ENCODE measurements at places on chromosomes 7 and 10. TPM values are rescaled to one million over a fixed set of nuclear protein-coding genes. Genes with fewer than 3 reads are reported as not detected.

DNA sequence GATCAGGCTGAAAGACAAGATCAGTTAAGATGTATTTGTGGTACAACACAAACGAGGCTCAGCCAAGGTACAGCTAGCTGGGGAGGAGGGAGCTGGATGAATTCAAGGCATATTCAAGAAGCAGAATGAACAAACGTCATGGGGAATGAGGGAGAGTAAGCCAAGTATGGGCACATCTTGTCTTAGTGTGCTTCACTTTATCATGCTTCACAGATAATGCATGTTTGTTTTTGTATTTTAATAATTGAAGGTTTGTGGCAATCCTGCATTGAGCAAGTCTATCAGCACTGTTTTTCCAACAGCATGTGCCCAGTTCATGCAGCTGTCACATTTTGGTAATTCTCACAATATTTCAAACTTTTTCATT, 135.4 kb downstream of the HIBADH start:
- DNase-seq, result peak; percentile 77

DNA sequence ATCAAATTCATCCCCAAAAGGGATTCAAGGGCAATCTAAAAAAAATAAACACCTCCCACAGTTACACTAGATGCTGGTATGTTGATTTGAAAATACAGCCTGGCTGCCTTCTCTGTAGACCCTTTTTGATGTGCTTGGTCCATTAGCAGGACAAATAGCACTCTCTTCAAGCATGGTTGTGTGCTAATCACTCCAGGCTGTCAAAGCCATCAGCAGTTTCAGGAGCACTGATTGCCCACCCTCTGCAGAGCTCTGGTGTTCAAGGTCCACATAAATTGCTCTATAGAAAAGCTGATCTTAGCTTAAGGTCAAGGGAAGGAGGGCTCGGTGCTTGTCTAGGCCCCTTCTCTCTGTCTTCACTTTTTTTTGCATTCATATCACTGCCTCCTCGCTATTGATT, 35.4 kb downstream of the PRR15 start:
- DNase-seq, result no peak

DNA sequence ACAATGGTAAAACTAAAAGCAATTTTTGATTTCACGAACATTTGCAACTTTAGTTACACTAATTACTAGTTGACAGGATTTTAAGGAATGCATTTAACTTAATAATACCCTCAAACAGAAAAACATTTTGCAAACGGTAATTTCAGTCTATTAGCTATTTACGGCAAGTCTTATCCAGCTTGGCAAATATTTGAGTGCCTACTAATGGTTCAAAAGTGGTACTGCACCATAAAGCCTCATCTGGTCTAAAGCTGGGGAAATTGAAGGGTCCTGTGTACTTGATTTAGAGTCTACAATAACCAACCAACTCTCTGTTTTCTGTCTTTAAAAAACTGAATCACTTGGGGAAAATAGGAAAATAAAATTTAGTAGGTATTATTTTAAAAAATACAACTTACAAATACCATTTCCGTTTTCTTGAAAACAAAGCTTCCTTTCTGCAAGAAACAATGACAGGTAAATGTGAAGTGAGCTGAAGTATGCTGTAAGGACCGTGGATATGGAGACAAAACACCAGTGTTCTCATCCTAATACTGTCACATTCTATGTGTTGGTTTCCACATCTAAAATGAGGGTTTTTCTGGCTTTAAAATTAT, 142.3 kb downstream of the VPS50 start:
- peak; percentile 21 for DNase-seq

- no peak for DNase-seq
Measured at GRCh38 chr10:32144817-32145688, 88.8 kb upstream of the KIF5B start.

DNA sequence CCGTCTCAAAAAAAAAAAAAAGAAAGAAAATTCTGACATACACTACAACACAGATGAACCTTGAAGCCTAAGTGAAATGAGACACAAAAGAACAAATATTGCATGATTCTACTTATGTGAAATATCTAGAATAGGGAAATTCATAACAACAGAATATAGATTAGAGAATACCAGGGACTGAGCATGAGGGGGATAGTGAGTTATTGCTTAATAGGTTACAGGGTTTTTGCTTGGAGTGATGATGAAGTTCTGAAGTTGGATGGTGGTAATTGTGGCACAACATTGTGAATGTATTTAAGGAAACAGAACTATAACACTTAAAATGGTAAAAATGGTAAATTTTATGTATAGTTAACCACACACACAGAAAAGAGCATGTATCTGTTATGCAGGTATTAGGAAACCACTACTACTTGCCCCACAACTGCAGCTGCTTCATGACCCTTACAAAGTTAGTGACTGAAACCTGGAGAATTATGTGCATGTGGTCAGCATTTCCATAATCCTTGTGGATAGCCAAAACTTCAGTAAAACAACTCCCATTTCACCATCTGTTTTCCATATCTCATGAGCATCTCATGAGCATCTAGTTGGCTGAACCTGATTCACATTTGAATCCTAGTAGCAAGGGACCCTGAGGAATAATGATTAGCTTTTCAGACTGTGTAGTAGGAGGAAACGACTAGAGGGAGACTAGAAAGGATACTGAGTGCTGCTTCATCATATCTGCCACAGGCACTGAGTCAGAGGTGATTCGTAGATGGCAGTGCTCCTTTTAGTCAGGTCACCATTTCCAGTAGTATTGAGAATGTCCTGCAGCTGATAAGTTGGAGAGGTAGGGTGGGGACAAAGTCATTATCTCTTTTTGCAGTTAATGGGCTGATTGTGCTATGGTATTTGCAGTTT, 26.3 kb downstream of the SAMD8 start:
- no peak for DNase-seq

DNA sequence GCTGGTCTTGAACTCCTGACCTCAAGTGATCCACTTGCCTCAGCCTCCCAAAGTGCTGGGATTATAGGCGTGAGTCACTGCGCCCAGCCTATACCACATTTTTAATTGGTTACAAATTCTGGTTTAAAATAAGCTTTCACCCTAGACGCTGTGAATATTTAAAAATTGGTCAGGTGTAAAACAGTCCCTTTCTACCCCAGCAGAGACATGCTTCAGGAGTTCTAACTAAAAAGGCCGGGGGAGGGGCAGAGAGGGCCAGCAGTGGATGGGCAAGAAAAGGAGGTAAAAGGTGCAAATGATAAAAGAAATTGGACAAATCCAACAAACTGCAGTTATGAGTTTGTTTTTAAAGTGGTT, 70.0 kb downstream of the WAPL start:
- no peak for DNase-seq

GRCh38 chr7:151256410-151257045, 8.0 kb upstream of the SMARCD3 start:
- no peak for DNase-seq

DNA sequence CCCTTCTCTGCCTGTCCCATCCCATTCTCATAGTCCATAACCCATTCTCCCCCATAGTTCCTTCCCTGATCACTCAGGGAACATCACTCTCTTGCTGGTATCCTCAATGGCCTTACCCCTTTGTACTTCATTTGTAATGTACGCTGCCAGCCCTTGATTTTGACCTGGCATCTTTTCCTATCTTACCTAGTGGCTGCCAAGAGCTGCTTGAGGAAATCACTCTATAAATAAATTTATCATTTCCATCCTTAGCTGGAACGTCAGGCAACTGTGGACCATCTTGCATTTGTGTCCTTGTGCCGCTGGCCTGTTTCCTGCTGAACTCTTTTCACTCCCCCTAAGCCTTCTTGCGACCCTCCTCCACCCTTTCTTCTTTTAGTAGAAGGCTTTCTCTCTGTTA, 14.0 kb downstream of the CDK14 start:
- no peak for DNase-seq

- DNase-seq, result no peak
Measured at GRCh38 chr10:124654686-124655085, 89.5 kb downstream of the FAM53B start.

DNA sequence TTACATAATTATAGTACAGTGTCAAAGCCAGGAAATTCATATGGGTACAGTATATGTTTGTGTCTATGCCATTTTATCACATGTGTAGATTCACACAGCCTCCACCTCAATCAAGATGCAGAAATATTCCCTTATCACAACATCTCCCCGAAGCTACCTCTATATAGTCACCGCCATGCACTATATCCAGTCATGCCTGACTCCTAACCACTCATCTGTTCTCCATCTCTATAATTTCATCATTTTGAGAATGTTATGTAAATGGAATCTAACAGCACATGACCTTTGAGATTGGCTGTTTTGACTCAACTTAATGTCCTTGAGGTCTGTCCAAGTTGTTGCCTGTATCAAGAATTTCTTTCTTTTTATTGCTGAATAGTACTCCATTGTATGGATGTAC, 22.3 kb upstream of the SLC25A13 start:
- DNase-seq, result no peak

GRCh38 chr10:98676895-98677294, 230.2 kb upstream of the HPS1 start:
- no peak for DNase-seq

DNA sequence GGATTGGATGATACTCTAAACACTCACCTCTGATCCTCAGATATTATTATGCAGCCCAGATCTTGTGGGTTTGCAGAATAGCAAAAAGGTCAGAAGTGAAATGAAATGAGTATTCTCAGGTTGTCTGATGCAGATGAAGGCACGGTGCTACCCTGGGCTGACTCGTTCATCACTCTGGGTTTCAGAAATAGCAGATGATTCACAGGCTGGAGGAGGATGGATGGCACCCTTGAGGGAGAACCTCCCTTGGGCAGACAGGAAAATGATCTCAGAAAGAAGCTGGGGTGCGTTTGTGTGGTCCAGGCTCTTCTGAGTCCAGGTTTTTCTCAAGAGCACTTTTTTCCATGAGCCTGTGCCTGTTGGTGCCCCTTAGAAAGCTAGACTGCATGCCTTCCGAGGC, 515.8 kb upstream of the MKI67 start:
- no peak for DNase-seq

- DNase-seq, result no peak
Measured at GRCh38 chr7:155455132-155455693, 2.7 kb upstream of the EN2 start.

DNA sequence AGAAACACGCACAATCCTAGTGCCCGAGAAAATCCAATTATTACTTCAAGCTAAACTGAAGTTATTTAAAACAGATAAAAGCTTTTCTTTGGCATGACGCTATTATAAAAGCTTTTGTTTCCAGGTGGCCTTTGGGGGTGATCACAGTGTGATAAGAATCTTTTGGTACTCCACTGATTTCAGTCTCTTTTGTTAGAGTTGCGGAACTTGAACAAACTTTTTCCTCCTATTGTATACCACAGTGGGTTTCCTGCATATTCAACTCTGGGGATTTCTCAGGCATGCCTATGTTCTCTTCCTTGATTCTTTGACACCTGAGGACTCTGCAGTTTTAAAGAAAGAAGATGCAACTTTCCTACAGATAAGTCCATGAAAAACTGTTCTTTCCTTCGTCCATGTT, 99.7 kb upstream of the PITRM1 start:
- no peak for DNase-seq

DNA sequence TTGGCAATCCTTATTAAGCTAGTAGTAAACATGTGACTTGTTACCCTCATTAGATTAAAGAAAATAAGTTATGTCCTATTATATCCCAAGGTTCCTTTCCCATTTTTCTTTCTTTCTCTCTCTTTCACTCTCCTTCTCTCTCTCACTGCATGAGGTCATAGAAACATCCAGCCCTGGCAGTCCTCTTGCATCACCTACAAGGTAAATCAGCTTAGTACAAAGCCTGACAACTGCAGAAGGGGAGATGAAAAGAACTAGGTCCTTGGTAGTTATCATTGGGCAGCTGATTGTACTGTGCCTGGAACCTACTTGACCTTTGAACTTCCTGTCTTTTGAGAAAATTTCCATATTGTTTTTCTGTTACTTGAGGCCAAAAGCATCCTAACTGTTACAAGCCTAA, 307.9 kb upstream of the SP8 start:
- no peak for DNase-seq

DNA sequence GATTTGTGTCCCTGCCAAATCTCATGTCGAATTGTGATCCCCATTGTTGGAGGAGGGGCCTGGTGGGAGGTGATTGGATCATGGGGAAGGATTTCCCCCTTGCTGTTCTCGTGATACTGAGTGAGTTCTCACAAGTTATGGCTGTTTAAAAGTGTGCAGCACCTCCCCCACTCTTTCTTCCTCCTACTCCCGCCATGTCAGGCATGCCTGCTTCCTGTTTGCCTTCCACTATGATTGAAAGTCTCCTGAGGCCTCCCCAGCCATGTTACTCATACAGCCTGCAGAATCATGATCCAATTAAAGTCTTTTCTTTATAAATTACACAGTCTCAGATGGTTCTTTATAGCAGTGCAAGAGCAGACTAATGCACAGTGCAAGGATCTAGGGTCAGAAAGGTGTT, 75.4 kb downstream of the CALD1 start:
- no peak for DNase-seq

DNA sequence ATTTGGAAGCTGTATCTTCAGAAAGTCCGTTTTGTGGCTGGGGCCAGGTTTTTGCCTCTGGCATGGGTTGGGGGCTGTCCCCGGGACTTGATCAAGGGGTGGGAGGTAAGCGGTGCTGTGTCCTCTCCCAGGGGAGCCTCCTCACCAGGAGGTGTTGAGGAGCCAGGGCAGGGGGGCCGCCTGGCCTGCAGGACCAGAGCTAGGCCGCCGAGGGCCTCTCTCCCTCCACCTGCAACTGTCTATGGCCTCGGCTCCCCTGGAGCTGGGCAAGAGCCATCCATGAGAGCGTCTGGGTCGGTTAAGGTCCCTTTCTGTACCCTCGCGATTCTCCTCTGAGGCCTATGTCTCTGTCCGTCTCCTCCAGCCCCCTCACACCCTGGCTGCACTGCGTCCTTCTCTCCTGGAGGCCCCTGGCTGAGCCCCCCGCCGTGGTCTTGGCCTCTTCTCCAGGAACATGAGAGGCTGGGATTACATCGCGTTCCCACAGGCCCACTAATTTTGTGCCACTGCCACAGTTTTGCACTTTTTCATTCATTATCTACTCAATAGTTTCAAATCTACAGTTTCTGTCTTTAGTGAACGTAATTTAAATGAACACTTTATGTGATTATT, 20.6 kb downstream of the CALML5 start:
- DNase-seq, result no peak

Gene LRMDA
- 1.7 TPM for total RNA-seq

Gene BHLHA15
- total RNA-seq, result not detected

Gene HGF
- total RNA-seq, result 57.1 TPM

Gene KCNMA1
- total RNA-seq, result 79.2 TPM

Gene TMEM254
- 7.2 TPM for total RNA-seq

Gene HOXA5
- 2.9 TPM for total RNA-seq

Gene CAMK2B
- not detected for total RNA-seq

Gene APBB1IP
- 1.4 TPM for total RNA-seq

Gene PARD3
- total RNA-seq, result 27.0 TPM
